ENCODE measurements at places on chromosomes 6 and 20.

- no peak for DNase-seq
These were observed 37.5 kb downstream of the DLL1 start for GRCh38 chr6:170253226-170253909.

DNA sequence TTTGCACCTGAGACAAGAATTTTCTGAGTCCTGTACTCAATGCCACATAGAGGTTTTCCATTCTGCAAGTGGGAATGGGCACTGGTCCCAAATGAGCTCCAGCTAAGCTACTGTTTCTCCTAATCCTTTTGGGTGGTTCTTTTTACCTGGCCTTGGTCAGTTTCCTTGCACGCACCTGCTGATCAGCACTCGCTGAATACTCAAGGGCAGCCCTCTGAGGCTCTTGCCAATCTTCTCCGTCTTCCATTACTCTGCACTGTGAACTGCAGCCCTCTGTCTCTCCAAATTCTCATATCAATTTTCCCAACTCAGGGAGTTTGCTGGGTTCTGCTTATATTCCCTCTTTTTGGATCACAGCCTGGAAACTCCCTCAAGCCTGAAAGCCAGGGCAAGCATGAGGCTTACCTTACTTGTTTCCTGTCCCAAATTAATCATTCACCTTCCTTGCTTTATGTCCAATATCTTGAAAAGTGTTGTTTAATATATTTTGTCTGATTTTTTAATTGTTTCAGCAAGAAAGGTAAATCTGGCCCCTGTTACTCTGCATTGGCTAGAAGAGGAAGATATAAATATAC lies 138.0 kb upstream of the TBX18 start:
- DNase-seq = no peak

GRCh38 chr20:23679133-23680092 lies 9.4 kb downstream of the CST4 start:
- no peak for DNase-seq

- no peak for DNase-seq
These were observed 1.7 kb upstream of the CD24 start for GRCh38 chr6:106976270-106976669.

DNA sequence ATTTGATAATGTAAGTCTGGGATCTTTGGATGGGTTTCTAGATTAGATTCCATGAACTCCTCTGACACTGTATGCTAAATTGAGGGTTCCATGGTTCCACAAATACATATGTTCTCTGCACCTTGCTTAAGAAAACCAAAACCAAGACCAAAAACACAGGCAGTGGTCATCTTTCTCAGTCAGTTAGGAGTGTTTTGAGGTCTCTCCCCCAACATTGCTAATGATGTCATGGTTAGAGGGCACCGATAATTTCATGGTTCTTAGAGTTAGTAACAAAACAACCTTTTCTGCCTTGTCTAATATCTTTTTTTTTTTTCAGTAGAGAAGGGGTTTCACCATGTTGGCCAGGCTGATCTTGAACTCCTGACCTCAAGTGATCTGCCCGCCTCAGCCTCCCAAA lies 44.5 kb downstream of the ARID1B start:
- no peak for DNase-seq

DNA sequence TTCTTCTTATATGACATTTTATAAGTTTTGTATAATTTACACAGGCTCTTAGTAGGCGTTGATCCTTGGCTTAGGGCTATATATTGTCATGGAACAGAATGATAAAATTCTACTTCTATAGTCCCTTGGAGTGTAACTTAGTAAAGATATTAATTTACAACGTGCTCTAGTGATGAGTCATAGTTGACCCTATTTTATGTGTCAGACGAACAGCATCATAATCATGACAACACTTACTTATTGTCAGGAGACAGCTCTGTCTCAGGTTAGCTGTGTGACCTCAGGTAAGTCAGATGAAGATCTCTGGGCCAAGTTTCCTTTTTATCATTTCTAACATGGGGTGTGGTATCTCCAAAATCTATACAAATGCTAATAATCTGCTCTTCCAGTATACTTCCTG lies 473.5 kb downstream of the UTRN start:
- no peak for DNase-seq

GRCh38 chr6:129759796-129760605 lies 50.0 kb upstream of the ARHGAP18 start:
- DNase-seq = no peak

DNA sequence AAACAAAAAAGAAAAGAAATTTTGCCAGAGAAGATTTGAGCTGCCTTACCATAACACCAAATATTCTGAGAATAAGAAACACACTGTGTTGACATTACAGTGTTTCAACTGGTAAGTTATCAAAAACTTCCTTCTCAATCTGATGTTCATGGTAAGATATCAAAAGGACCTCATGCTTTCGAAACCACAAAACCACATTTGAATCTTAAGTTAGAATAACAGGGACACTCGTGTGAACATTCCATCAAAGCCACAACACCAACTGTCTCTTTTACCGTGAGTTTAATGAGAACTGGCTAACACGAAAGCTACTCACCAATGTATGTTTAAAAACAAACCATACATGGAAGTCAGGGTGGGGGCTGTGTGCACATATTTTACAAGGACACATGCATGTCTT lies 73.0 kb upstream of the OPRM1 start:
- DNase-seq = no peak

Measured in T-helper 9 cell (primary cell).